ENCODE measurements at places on chromosomes 3 and 15.

GRCh38 chr15:48914717-48915116, 36.8 kb downstream of the EID1 start:
- DNase-seq = no peak

DNA sequence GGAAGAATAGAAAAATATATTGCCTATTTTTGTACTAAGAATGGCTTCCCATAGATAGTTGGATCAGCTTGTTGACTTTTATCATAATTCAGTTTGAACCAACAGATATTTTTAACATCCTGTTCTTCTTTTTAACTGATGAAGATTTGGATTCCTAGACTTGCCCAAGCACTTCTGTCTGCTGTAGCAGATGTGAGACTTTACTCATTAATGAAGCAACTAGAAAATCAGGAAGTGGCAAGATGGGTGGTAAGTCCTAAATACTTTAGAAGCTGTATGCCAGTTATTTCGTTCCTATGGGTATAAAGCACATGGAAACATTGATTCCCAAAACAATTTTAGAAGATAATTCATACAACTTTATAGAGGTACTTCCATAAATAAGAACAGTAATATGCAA, 8.4 kb downstream of the PIGB start:
- no peak for DNase-seq

DNA sequence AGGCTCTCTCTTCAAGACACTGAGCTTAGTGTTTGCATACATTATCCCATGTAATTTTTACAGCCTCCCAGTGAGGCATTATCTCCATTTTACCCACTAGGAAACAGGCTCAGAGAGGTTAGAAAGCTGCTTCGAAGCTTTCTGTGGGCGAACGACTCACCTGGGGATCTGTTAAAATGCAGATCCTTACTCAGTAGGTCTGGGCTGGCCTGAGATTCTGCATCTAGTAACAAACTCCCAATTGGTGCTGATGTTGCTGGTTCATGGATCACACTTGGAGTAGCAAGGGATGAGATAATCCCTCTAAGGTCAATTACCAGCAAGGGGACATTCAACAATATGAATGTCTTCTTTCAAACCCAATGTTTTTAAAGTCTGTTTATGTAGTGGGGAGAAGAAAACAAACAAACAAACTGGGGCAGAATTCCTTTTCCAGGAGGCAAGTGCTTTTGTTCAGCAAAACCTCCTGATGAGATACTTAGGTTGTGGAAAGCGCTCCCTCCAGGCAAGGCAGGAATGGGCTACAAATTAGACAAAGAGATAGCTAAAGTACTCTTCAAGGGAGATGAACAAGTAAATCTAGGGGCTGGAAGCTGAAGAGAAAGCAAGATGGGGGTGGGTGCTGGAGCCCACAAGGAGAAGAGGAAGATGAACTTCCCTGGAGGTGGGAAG, 311.9 kb downstream of the SHQ1 start:
- no peak for DNase-seq

- DNase-seq = no peak
Observed at GRCh38 chr3:65960087-65960486, 78.6 kb downstream of the MAGI1 start.

GRCh38 chr15:75625542-75626347, at the start of gene SNUPN:
Gene SNUPN, minus strand, starts transcription at chr15:75625725. Its CDS starts 4,674 bp downstream, at chr15:75621051.
- peak; percentile 96 for DNase-seq

- no peak for DNase-seq
Observed at GRCh38 chr15:45863881-45864580, 229.2 kb downstream of the SQOR start.

DNA sequence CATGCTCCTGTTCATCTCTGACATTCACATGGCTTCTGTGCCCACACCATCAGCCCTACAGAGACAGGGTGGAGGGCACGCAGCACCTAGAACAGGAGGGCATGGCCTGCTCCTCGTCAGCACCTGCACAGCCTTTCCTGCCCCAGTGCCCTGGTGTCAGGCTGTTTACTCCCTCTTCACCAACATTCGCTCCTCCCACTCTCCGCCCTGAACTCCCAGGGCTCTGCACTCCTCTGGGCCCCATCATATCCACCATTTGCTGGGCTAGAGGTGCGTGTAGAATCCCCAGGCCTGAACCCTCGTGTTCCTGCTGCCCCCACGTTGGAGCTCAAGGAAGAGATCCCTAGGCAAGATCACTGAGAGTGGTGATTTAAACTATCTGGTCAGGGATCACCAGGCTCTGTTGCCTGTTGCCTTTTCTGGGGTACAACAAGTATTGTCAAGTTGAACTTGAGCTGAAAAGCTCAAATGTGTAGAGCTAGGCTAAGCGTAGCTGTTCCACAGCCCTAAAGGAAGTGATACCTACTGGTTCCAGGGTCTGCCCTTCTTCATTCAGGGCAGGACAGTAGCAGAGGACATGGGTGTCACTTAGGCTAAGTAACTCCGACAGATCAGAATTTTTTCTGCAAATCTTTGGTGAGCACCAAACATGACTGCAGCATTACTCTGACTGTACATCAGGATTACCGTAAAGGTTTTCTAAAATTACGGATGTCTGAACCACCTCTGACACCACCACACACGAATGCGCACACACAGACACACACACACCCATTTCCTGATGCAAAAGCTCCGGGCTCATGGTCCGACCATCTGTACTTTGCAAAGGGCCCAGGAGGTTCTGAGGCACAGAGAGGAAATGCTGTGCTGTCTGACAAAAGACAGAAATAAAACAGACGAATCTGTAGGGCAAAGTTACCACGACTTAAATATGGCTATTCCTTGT, 43.7 kb upstream of the GNB5 start:
- DNase-seq = no peak

DNA sequence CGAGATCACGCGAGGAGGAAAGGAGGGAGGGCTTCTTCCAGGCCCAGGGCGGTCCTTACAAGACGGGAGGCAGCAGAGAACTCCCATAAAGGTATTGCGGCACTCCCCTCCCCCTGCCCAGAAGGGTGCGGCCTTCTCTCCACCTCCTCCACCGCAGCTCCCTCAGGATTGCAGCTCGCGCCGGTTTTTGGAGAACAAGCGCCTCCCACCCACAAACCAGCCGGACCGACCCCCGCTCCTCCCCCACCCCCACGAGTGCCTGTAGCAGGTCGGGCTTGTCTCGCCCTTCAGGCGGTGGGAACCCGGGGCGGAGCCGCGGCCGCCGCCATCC, 1.1 kb upstream of the SETD5 start:
- no peak for DNase-seq

DNA sequence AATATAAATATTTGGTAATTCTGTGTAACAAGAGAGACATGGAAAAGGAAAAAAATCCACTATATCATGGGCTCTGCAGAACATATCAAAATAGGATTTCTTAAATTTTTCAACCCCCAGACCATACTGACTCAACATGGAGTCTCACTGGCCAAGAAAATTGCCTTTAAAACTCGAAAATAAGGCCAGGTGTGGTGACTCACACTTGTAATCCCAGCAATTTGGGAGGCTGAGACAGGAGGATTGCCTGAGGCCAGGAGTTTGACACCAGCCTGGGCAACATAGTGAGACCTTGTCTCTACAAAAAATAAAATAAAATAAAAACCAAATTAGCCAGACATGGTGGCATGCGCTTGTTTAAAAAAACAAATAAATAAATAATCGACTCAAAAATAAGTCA, 294.4 kb upstream of the TPRG1 start:
- DNase-seq = no peak

- no peak for DNase-seq
Observed at GRCh38 chr15:82064824-82065223, 19.0 kb upstream of the MEX3B start.

DNA sequence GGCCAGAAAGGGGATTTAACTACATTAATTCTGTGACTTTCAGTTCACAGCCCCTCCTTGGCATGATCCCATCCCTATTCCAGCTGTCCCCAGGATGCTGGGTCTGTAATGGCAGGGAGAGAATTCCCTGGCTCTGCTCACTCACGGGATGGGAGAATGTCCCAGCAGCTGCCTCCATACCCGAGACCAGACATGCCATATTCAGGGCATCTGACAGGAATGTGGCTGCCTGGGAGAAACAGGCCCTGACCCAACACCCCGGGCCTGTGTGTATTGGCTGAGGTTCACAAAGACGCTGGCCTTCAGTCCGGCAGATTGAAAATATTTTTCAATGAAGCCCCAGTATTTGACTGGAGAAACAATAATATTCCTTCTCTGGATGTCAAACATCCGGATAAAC, 83.6 kb upstream of the SMAD3 start:
- no peak for DNase-seq

DNA sequence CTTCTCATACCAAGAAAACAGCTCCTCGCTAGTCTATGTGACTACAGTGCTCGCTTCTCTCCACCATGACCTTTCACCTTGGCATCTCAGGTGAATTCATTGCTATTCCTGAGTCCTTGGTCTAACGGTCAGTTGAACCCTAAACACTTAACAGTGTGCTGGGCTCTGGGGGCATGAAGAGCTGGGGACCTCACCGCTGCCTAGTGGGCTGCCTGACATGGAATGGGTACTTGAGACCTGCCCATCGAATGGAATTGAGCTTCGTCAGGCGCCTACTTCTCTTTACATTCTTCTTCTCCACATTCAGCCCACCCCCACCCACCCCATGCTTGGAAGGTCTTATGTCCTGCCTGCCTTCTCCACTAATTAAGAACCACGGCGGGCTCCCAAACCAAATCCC, 22.1 kb downstream of the BOC start:
- DNase-seq = no peak

- peak; percentile 90 for DNase-seq
Observed at GRCh38 chr3:42831321-42831713, 22.1 kb downstream of the ACKR2 start.

DNA sequence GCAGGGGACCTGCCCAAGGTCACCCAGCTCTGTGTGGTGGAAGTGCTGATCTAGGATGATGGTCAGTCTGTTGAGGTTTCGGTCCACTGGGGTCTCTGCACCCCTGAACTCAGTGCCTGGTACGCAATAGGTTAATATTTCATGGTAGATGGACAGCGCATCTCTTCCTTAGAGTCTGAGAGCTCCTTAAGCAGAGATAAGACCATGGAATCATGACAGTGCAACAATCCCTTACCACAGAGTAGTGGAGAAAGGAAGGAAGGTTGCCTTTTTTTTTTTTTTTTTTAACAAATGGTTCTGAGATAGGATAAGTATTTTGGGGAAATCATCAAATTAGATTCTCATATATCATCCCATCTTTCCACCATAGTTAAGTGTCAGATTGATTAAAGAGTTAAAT, 79.8 kb upstream of the SLC6A1 start:
- DNase-seq = no peak

GRCh38 chr15:63288778-63289378, 11.5 kb downstream of the APH1B start:
- no peak for DNase-seq

DNA sequence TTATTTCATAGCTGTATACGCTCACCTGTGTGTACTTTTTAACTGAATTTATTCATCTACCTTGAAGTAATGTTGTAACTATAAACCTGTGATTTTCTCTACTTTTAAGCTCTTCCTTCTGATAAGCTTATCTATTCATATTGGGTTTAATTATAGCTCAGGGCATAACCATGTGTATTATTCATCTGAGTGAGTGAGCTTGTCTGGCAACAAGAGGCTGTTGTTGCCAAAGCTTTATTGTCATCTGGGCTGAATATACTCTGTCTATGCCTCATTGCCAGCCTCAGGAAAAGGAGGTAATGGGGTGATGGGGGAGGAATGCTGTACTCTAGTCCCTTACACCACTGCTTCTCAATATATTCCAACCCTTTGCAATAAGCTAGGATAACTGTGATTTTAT, 292.4 kb downstream of the UBE2E2 start:
- DNase-seq = no peak

DNA sequence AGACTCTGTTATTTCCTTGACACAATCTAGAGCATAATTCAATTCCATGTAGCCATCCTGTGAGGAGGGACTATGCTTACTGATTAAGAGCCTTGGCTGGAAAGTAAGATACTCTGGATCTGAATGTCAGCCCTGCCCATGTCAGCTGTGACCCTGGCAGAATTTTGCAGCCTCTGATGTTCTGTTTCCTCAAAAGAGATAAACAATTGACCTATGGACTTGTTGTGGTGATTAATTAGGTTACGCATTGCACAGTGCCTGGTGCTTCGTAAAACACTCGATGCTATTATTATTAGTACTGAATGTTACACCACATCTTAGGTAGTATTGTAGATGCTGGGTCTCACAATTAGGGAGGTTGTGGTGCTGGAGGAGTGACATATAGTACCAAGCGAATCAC, 161.3 kb upstream of the MEIS2 start:
- no peak for DNase-seq

DNA sequence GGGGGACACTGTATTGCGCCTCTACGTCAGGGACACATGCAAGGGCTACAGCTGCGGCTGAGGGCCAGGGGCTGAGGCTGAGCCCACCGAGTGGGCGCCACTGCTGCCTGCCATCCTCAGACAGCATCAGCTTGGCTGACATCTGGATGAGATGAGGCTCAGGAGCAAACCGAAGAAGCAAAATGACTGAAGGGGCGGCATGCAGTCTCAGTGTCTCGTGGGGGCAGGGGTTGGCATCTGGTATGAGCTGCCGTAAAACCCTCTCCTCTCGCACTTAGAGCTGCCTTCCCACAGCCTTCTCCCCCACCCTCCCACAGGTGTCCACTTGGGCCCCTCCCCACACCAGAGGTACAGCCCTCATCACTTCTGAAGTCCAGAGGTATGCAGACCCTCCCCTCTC, 24.2 kb upstream of the CMTM7 start:
- DNase-seq = no peak

- DNase-seq = no peak
Observed at GRCh38 chr3:159804726-159805410, 183.8 kb upstream of the IL12A start.

DNA sequence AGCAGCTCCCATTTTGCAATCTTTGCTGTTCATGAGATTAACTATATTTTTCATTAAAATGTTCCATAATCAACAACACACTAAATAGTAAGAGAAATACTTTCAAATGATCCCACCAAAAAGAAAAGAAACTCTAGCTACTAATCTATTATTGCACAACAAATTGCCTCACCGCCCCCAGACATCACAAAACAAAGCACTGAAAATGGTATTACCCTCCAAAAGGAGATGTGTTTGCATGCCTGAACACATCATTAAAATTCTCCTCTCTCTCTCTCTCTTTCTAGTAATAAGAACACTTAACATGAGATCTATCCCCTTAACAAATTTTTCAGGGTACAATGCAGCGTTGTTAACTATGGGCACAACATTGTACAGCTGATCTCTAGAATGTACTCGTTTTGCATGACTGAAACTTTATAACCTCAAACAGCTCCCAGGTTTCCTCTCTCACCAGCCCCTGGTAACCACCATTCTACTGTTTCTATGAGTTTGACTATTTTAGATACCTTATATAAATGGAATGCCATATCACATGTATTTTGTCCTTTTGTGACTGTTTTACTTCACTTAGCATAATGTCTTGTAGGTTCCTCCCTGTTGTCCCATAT, 33.1 kb downstream of the WNT5A start:
- DNase-seq = no peak

GRCh38 chr3:158652463-158652862, 8.1 kb downstream of the GFM1 start:
- no peak for DNase-seq

DNA sequence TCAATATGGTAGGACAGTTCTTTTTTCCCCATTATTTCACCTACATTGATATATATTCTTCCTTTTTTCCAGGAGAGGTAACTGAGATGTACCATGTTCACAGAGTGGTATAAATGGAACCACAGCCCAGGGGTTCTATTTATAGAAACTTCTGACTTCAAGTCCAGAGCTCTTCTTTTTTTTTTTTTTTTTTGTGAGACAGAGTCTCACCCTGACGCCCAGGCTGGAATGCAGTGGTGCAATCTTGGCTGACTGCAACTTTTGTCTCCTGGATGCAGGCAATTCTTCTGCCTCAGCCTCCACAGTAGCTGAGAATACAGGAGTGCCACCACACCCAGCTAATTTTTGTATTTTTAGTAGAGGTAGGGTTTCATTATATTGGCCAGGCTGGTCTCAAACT, 267.1 kb upstream of the TPRG1 start:
- no peak for DNase-seq

All from activated CD8-positive, alpha-beta memory T cell treated with anti-CD3 and anti-CD28 coated beads, Interleukin-2, amount 50 U/mL, for 48 hours (primary cell).